ENCODE measurements at places on chromosomes 16 and 17.

GRCh38 chr16:69889295-69889964 lies 61.7 kb upstream of the CLEC18A start:
- H3K36me3 ChIP-seq: peaks cover 3% of the 10 kb centered on the region
- H3K27me3 ChIP-seq: no peaks in the 10 kb centered on the region
- no peak overlapping the region for H3K4me3 ChIP-seq
- no peak for DNase-seq

GRCh38 chr17:3685174-3685573 lies 10.8 kb downstream of the P2RX5 start:
- no peaks in the 10 kb centered on the region for H3K36me3 ChIP-seq
- DNase-seq: no peak
- H3K27ac ChIP-seq: no peak overlapping the region
- H3K4me1 ChIP-seq: no peaks in the 10 kb centered on the region
- no peaks in the 10 kb centered on the region for H3K27me3 ChIP-seq

- no peak overlapping the region for H3K4me3 ChIP-seq
- DNase-seq: peak; percentile 16
- no peaks in the 10 kb centered on the region for H3K27me3 ChIP-seq
- H3K27ac ChIP-seq: no peak overlapping the region
- peaks cover 9% of the 10 kb centered on the region for H3K4me1 ChIP-seq
Measured at GRCh38 chr16:9139965-9140364, 48.5 kb downstream of the HAPSTR1 start.

DNA sequence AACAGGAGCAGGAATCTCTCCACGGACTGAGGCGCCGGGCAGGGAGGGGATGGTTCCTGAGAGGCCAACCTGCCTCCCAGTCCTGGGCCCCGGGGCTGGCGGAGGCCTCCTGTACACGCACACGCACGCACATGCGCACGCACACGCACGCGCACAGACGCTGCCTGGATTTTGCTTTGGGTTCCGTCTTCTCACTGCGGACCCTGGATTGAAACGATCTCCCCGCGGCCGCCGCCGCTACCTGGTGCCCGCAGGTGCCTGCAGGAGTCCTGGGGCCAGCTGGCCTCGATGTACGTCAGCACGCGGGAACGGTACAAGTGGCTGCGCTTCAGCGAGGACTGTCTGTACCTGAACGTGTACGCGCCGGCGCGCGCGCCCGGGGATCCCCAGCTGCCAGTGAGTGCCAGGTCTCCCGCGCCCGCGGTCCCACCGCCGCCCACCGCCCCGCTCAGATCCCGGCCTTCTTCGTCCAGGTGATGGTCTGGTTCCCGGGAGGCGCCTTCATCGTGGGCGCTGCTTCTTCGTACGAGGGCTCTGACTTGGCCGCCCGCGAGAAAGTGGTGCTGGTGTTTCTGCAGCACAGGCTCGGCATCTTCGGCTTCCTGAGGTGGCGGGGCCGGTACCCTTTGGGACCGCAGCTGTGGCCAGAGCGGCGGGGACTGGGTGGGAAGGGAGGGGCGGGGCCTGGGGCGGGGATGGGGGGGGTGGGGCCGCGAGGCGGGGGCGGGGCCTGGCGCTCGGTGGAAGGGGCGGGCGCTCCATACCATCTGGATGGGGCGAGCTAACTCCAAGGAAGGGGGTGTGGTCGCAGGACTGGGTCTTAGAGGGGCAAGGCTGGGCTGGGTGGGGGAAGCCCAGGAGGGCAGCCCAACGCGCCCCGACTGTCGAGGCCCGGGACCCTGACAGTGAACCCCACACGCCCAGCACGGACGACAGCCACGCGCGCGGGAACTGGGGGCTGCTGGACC lies 12.3 kb downstream of the CES4A start:
- peaks cover 7% of the 10 kb centered on the region for H3K4me1 ChIP-seq
- H3K36me3 ChIP-seq: no peaks in the 10 kb centered on the region
- H3K27ac ChIP-seq: no peak overlapping the region
- H3K4me3 ChIP-seq: peak overlapping the region; percentile 34
- no peak for DNase-seq
- H3K27me3 ChIP-seq: no peaks in the 10 kb centered on the region

DNA sequence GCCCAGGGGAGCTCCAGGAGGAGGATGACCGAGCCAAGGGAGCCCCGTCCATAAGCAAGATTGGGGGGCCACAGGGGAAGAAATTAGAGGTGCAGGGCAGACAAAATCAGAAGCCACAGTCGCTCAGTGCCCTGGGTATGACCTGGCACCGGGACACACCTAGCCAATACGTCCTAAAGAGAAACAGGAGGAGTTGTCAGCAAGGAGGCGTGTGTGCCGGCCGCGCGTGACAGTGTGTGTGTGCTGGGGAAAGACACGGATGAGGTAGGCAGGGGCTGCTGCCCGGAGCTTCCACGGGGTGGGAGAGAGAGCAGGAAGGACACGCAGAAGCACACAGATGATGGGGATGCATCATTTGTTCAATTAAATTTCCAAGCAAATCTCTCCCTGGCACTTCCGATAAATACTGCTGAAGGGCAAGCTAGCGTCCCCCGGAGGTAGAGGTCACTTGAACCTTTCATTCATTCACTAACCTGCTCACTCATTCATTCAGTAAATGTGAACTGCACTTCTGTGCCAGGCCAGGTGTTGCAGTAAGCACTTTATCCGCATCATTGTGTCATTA lies 38.0 kb downstream of the C16orf95 start:
- no peak for DNase-seq
- H3K4me3 ChIP-seq: no peak overlapping the region
- no peaks in the 10 kb centered on the region for H3K27me3 ChIP-seq
- no peaks in the 10 kb centered on the region for H3K36me3 ChIP-seq
- no peak overlapping the region for H3K27ac ChIP-seq
- H3K4me1 ChIP-seq: peaks cover 3% of the 10 kb centered on the region

GRCh38 chr17:64024215-64024654 lies 3.8 kb upstream of the ICAM2 start:
- no peaks in the 10 kb centered on the region for H3K36me3 ChIP-seq
- H3K4me1 ChIP-seq: peaks cover 3% of the 10 kb centered on the region
- no peak overlapping the region for H3K4me3 ChIP-seq

- no peak overlapping the region for H3K4me3 ChIP-seq
- peaks cover 8% of the 10 kb centered on the region for H3K36me3 ChIP-seq
- no peaks in the 10 kb centered on the region for H3K27me3 ChIP-seq
- no peak for DNase-seq
- H3K27ac ChIP-seq: no peak overlapping the region
- H3K4me1 ChIP-seq: no peaks in the 10 kb centered on the region
Measured at GRCh38 chr17:82911822-82912221, 72.0 kb upstream of the ZNF750 start.
